ENCODE measurements at places on chromosomes 1 and 21. TPM values are rescaled to one million over a fixed set of nuclear protein-coding genes. Genes with fewer than 3 reads are reported as not detected.

Gene C1orf94
- not detected for total RNA-seq

DNA sequence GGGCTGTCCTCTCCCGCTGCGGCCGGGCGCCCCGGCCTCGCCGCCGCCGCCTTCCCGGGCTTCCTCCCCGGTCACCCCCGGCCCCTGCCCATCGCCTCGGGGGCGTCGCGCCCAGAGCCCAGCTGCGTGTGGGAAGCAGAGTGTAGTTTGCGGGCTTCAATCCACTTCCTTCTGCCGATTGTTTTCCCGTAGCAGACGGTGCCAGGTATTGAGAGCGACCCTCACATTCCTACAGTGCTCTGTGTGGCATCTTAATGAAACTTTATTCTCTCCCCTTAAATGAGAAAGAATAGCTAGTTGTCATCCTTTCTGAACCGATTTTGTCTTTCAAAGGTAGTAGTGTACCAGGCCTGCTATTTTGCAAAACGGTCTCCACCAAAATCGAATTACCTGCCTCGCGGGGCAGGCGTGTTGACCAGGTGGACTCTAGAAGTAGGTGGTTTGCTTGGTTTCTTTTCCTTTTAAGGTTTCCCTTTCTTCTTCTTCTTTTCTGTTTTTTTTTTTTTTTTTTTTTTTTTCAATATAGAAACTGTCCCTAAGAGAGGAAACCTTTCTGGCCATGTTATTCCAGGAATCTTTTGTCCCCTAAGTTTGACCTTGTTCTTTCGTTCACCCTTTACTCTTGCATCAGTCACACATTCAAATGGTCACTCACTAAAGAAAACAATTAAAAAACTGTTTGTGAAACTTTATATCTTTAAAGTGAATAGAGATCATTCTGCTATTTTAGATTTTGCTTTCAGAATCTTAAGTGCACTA, 881 bp downstream of the USP25 start:
- no peak for DNase-seq
- peak overlapping the region; percentile 88 for H3K4me3 ChIP-seq
- peaks cover 51% of the 10 kb centered on the region for H3K4me1 ChIP-seq
- peak overlapping the region; percentile 95 for H3K27ac ChIP-seq
- H3K36me3 ChIP-seq: no peaks in the 10 kb centered on the region

Gene SRSF4
- total RNA-seq: 87.8 TPM

GRCh38 chr1:151524736-151525135, 13.5 kb downstream of the CGN start:
- no peaks in the 10 kb centered on the region for H3K27me3 ChIP-seq
- no peak for DNase-seq
- H3K4me1 ChIP-seq: no peaks in the 10 kb centered on the region

GRCh38 chr21:38486706-38487105, 11.6 kb downstream of the ERG start:
- H3K27me3 ChIP-seq: no peaks in the 10 kb centered on the region
- DNase-seq: no peak
- H3K27ac ChIP-seq: no peak overlapping the region
- H3K36me3 ChIP-seq: no peaks in the 10 kb centered on the region
- no peak overlapping the region for H3K4me3 ChIP-seq
- H3K4me1 ChIP-seq: peaks cover 10% of the 10 kb centered on the region

Gene HUNK
- 0.09 TPM for total RNA-seq

DNA sequence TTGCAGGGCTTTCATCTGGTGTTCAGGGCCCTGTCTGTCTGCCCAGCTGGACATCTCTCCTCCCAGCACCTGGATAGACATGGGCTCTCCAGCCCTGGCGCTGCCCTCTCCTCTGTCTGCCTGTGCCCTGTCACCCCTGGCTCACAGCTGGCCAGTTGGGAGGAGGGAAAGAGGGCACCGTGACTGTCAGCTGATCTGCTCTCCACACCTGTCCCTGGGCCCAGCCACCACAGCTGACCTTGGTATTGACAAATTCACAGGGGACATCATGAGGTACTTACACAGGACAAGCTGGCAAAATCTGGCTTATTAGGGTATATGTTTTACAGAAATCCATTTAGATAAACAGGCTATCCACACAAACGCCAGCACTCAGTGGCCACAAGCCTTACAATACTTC, 8.3 kb downstream of the TNR start:
- no peak overlapping the region for H3K27ac ChIP-seq
- DNase-seq: no peak
- H3K27me3 ChIP-seq: peaks cover 45% of the 10 kb centered on the region
- H3K36me3 ChIP-seq: no peaks in the 10 kb centered on the region

Gene GSTM5
- 13.1 TPM for total RNA-seq

DNA sequence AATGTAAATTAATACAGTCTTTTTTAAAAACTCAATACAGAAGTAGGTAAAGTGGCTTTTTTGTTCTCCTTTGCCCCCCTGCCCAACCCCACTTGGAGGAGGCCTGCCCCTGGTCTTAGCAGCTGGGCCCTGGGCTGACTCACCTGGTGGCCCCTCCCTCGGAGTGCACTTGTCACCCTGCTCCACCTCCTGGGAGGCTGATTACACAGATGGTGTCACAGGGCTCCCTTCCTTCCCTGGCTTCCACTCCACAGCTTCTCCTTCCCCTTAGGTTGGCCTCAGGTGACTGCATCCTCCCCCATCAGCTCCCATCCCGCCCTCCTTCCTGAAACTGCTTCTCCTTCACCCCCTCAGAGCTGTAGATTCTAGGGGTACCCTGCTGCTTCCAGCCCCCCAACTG, 11.7 kb upstream of the CAPN9 start:
- no peaks in the 10 kb centered on the region for H3K27me3 ChIP-seq
- H3K4me3 ChIP-seq: no peak overlapping the region
- no peaks in the 10 kb centered on the region for H3K36me3 ChIP-seq
- no peaks in the 10 kb centered on the region for H3K4me1 ChIP-seq

Gene MAN1C1
- 53.1 TPM for total RNA-seq

Gene CA14
- total RNA-seq: not detected

GRCh38 chr21:38269576-38269936, 12.8 kb downstream of the KCNJ15 start:
- H3K4me3 ChIP-seq: no peak overlapping the region
- H3K27me3 ChIP-seq: no peaks in the 10 kb centered on the region
- no peak for DNase-seq
- H3K27ac ChIP-seq: no peak overlapping the region
- H3K36me3 ChIP-seq: no peaks in the 10 kb centered on the region

- no peak overlapping the region for H3K27ac ChIP-seq
- H3K4me3 ChIP-seq: no peak overlapping the region
These were observed 508.0 kb downstream of the OMA1 start for GRCh38 chr1:58038574-58038973.

GRCh38 chr1:66599899-66600737, 66.2 kb downstream of the SGIP1 start:
- no peak for DNase-seq
- H3K4me1 ChIP-seq: no peaks in the 10 kb centered on the region
- no peak overlapping the region for H3K4me3 ChIP-seq
- H3K27me3 ChIP-seq: no peaks in the 10 kb centered on the region

DNA sequence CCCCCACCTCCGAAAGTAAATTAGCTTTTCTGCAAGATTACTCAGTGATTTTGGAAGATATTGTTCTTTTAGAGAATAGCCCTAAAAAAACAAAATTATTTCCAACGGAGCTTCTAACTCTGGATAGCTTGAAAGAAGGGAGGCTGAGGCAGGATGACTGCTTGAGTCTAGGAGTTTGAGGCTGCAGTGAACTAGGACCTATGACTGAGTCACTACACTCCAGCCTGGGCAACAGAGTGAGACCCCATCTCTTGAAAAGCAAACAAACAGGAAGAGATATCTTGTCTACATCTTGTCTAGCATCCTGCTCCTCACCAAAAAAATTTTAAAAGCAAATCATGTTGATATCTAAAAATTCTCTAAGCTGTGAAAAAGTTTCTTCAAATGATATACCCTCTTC, 42.2 kb upstream of the CPLANE2 start:
- H3K4me3 ChIP-seq: no peak overlapping the region
- no peaks in the 10 kb centered on the region for H3K27me3 ChIP-seq
- DNase-seq: no peak
- H3K4me1 ChIP-seq: peaks cover 3% of the 10 kb centered on the region
- no peak overlapping the region for H3K27ac ChIP-seq
- no peaks in the 10 kb centered on the region for H3K36me3 ChIP-seq

GRCh38 chr1:207029701-207030521, 2.6 kb downstream of the C1orf116 start:
- no peaks in the 10 kb centered on the region for H3K27me3 ChIP-seq
- H3K27ac ChIP-seq: no peak overlapping the region
- no peaks in the 10 kb centered on the region for H3K36me3 ChIP-seq

DNA sequence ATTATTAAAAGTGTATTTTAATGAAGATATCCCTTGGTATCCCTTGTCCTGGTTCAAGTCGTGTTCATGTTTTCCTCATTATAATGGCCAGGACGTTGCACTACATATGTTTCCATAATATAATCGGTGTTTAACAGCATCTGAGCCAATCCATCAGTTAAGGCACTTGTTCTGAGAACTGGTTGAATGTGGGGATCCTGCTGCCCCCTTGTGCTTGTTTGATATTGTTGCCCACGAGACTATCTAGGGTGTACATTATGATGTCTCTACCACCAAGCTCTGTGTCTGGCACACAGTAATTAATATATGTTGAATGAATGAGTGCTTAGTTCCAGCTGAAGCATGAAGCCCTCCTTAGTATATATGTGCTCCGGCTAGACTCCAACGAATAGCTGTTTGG, 193.0 kb downstream of the CACNA1E start:
- H3K27me3 ChIP-seq: peaks cover 17% of the 10 kb centered on the region
- no peaks in the 10 kb centered on the region for H3K36me3 ChIP-seq
- DNase-seq: no peak
- H3K4me1 ChIP-seq: no peaks in the 10 kb centered on the region

GRCh38 chr1:226672339-226672762, 66.7 kb downstream of the ITPKB start:
- H3K4me1 ChIP-seq: peaks cover 84% of the 10 kb centered on the region
- H3K27me3 ChIP-seq: no peaks in the 10 kb centered on the region
- H3K27ac ChIP-seq: peak overlapping the region; percentile 95
- H3K36me3 ChIP-seq: no peaks in the 10 kb centered on the region
- no peak for DNase-seq

DNA sequence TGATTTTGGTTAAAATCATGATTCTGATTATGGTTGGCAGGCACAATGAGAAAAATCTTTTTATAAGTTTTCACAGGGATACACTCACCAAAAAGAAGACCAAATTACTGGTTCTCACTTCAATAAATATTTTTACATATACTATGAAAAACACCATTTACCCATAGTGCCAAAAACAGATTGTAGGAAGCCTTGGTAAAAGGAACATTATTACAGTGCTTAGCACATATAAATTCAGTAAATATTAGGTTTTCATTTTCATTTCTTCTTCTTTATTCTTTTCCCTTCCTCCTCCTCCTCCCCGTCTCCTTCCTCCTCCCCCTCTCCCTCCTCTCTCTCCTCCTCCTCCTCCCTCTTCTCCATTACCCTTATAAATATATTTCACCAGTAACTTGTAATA, 15.8 kb upstream of the SPAG17 start:
- no peaks in the 10 kb centered on the region for H3K36me3 ChIP-seq
- H3K4me1 ChIP-seq: no peaks in the 10 kb centered on the region
- no peak for DNase-seq
- H3K27ac ChIP-seq: no peak overlapping the region
- no peaks in the 10 kb centered on the region for H3K27me3 ChIP-seq
- no peak overlapping the region for H3K4me3 ChIP-seq

- H3K4me1 ChIP-seq: no peaks in the 10 kb centered on the region
- no peaks in the 10 kb centered on the region for H3K27me3 ChIP-seq
- H3K27ac ChIP-seq: no peak overlapping the region
- no peaks in the 10 kb centered on the region for H3K36me3 ChIP-seq
- DNase-seq: no peak
These were observed 633.3 kb downstream of the LMO4 start for GRCh38 chr1:87961992-87962391.

DNA sequence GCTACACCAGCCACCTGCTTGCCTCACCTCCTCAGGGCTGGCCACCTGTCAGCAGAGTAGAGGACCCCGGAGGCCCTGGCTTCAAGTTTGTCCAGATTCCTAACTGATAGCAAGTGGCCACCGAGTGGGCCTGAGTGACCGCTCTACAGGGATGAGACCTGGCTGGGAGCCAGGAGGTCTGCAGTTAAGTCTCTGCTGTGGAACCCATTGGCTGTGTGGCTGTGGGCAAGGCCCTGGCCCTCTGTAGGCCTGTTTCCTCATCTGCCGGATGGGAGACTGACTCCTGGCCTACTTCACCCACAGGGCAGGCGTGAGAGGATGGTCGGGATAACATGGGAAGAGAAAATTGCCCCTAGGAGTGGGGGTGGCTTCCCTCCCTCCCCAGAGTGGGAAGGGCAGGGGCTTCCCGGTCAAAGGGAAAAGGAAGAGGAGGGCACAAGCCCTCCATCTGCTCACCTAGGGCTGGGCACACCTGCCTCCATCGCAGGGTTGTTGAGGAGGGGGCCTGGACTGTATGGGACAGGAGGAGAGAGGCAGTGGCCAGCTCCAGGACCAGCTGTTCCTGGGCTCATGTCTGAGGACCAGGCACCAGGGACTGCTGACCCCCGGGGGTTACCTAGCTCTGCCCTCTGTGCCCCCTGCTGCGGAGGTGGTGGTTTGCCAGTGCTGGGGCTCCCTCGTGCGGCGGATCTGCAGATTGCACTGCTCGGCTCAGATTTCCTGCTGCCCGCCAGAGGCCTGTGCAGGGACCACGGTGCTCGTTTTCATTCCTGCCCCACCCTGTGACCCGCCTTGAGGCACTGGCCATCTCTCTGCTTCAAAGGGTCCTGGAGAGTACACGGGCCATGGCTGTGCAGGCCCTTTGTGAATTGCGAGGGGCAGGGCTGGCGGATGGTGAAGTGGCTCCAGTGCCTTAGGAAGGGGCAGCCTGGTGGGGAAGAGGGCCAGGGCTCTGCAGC, 9.1 kb upstream of the MTFR1L start:
- peak; percentile 93 for DNase-seq
- peaks cover 59% of the 10 kb centered on the region for H3K4me1 ChIP-seq
- H3K4me3 ChIP-seq: no peak overlapping the region
- H3K27me3 ChIP-seq: no peaks in the 10 kb centered on the region
- peaks cover 35% of the 10 kb centered on the region for H3K36me3 ChIP-seq
- peak overlapping the region; percentile 7 for H3K27ac ChIP-seq

Gene FMN2
- not detected for total RNA-seq

- no peak for DNase-seq
- H3K27me3 ChIP-seq: no peaks in the 10 kb centered on the region
- H3K4me3 ChIP-seq: no peak overlapping the region
These were observed 862.6 kb downstream of the USP25 start for GRCh38 chr21:16592381-16592780.

- peaks cover 88% of the 10 kb centered on the region for H3K36me3 ChIP-seq
- H3K27ac ChIP-seq: peak overlapping the region; percentile 82
- H3K27me3 ChIP-seq: no peaks in the 10 kb centered on the region
- H3K4me1 ChIP-seq: peaks cover 4% of the 10 kb centered on the region
- no peak overlapping the region for H3K4me3 ChIP-seq
- no peak for DNase-seq
These were observed 29.2 kb downstream of the INKA2 start for GRCh38 chr1:111709986-111710385.

Gene CYP4A11
- not detected for total RNA-seq

- H3K4me3 ChIP-seq: no peak overlapping the region
- H3K36me3 ChIP-seq: peaks cover 11% of the 10 kb centered on the region
- no peak for DNase-seq
- no peaks in the 10 kb centered on the region for H3K27me3 ChIP-seq
- no peak overlapping the region for H3K27ac ChIP-seq
These were observed 32.2 kb downstream of the TMED5 start for GRCh38 chr1:93148001-93148400.

GRCh38 chr1:92808381-92808780, 23.5 kb upstream of the RPL5 start:
- no peaks in the 10 kb centered on the region for H3K36me3 ChIP-seq
- DNase-seq: no peak
- no peaks in the 10 kb centered on the region for H3K27me3 ChIP-seq
- H3K4me3 ChIP-seq: no peak overlapping the region
